ENCODE measurements at places on chromosomes 1 and 21.

GRCh38 chr1:42968654-42969053 is 10.0 kb upstream of the SLC2A1 start:
- DNase-seq: no peak

DNA sequence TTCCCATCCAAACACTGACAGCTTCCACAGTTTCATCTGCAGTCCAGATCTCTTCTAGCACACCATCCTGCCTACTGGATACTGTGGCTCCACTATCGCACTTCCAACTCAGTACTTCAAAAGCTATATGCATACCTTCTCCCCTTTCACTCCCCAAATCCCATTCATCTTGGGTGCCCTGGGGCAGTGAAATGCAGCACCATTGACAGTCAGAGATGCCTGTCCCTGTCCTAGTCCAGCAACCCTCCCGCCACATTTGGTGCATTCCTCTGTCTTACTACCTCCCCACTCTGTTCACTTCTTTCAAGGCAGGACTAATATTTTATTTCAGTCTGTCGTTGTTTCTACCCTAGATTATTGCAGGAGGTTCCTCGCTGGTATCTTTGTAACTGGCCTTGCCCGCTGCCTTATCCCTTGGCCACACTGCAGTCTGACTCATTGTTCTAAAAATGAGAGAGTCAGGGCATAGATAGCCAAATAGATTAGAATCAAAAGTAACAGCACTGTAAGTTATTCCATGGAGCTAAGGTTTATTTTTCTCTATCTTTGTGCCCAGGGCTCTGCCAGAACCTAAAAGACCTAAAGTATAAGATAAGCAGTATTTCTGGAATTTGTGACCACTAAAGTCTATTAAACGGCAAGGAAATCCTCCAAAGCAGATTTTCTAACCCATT is 96.7 kb downstream of the ESRRG start:
- no peak for DNase-seq

DNA sequence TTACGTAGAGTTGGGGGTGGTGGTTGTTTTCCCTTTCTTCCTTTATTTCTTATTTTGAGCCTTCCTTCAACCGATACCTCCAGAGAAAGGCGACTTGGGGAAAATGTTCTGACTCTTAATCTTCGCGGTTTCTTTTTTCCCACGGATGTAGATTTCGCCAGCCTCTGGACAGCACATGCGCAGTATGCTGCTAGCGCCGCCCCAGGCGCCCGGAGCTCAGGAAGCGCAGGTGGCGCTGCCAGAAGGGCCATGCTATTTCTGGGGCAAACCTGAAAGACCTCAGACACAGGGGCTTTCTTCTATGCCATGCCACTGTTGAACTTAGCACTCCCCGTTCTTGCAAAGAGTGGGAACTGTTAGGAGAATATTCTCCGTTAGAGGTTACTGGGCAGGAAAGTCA is 392.1 kb downstream of the KIF26B start:
- no peak for DNase-seq

GRCh38 chr21:44815852-44816628 is 1.8 kb downstream of the SUMO3 start:
- no peak for DNase-seq

DNA sequence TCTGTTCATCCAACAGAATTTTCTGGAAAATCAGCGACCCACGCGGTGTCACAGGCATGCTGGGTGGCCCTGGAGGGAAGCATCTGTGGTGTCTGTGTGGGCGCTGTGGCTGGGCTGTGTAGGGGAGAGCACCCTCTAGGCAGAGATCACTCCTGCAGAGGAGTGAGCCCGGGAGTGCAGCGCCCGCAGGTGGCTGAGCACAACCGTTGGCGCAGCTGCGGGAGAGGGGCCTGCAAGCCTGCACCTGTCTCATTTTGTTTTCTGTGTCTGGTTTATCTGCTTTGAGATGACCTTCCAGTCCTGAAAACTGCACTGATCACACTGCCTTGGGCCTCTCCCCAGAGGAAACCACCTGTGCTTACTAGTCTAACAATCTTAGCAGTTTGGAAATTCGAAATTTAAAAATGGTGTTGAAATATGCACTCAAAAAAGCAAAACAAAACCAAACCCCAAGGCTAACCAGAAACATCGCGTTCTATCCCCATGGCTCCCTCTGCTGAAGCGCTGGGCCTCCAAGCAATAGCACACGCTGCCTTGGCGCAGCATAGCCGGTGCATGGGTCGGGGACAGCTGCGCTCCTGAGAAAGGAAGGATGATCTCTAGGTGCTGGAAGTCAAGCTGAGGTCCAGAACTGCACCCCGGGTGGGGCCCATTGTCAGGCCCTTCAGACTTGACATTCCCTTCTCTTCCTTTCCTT is 4.8 kb downstream of the FAM3B start:
- DNase-seq: no peak

DNA sequence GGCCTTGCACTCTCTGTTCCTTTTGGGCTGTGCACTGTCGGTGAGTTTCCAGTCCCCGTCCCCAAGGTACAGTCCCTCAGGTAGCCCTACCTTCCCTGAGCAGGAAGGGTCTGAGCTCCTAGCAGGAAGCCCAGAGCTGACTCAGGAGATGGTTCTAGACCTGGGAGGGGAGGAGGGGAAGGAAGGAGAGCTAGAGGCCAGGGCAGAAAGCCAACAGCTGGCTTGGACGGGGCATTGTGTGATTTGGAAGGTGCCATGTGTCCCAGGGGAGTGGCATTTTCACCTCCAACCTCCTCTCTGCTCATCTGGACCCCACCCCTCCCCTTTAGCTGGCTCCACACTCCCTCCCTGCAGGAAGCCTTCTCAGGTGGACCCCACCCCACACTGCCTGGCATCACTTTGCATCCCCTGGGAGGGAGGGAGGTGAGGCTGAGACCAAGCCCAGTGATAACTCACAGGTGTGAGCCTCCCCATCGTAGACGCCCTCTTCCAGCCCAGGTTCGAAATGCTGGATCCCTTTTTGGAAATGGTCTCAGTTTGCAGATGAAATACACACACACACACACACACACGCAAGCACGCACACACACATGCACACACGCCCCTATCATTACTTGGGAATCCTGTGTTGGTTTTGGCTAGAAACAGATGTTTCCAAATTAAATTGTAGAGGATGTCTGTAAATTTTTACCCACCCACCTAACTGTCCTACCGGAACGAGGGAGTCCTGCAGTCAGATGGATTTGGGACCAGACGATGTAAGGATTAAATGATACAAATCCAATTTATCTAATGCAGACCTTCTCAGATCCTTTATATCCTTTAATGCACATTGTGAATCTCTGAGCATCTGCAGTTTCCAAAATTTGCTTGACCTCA is 19.7 kb upstream of the IFNLR1 start:
- DNase-seq: no peak

DNA sequence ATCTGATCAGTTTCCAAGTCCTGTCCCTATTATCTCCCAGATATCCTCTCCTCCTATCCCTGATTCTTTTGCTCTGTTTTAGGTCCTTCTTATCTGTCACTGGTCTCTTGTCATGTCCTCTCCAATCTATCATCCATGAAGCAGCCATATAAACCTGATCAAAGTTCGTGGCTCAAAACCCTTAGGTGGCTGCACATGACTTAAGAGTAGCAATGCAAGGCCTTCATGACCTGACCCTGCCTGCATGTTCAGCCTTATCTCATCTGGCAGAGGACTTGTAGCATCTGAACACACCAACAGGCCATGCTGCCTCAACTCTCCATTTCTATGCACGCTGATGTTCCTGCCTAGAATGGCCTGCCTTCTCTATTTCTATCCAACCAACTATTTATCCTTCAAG is 65.2 kb downstream of the NOS1AP start:
- no peak for DNase-seq

GRCh38 chr1:159441360-159441759 is 1.8 kb downstream of the OR10J1 start:
- DNase-seq: no peak

DNA sequence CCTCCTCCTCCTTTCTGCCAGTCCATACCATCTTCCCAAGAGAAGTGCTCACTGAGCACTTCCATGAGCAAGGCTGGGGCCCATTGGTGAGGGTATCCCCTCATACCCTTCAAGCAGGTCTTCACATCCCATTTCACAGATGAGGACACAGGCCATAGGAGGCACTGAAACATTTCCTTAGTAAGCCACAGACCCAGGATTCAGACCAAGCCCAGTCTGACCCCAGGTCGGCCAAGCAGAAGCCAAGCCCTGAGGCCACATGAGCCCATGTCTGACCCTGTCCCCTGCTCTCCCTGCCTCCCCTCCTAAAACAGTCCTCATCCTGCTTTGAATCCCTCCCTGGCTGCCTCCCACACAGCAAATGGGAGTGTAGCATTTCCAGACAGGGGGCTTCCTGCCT is 146.2 kb downstream of the ZSCAN20 start:
- no peak for DNase-seq

DNA sequence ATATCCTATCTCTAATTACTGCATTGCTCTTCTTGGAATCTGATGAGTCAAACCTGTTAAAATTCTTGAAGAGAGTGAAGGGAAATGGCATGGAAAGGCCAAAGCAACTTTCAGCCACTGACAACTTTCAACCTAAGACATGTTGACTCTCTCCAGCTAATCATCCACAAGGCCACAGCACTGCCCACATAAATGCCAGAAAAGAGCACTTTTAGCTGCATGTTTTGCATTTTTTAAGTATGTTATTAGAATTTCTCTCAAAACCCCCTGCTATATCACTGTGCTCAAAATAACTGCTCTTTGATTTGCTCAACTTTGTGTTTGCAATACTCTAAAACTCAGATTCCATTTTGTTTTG is 352.5 kb downstream of the ADGRL2 start:
- DNase-seq: no peak

- no peak for DNase-seq
Measured at GRCh38 chr1:25653558-25653957, 37.0 kb downstream of the MAN1C1 start.

DNA sequence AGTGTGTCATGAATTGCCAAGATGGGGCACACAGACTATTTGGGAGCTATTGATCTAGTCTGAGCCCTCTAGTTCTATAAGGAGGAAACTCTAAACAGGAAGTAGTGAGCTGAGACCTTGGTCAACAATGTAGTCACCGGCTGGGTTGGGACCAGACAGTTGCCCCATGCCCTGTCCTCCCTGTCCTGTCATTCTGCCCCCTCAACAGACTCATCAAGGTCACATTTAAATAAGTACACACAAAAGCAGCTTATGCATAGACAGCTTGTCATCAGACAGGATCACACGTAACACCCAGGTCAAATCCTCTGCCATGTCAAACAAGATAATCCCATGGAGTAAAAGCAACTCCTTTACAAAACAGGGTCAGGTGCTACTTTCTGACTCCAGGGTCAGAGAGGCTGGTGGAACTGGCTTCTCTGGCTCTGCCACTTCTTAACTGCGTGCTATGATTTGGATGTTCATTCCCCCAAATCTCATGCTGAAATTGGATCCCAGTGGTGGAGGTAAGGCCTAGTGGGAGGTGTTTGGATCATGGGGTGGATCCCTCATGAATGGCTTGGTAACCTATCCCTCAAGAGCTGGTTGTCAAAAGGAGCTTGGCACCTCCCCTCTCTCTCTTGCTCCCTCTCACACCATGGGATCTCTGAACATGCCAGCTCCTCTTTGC is 128.9 kb downstream of the HIVEP3 start:
- no peak for DNase-seq
